Adrenal gland (tissue), 19 donors: ENCODE measurements at places on chromosomes 13 and 19. TPM values are rescaled to one million over a fixed set of nuclear protein-coding genes. Genes with fewer than 3 reads are reported as not detected.

- DNase-seq = no peak
These were observed 143.6 kb downstream of the CACNA1A start for GRCh38 chr19:13362668-13363067.

GRCh38 chr19:12994701-12995595 lies at the start of gene NFIX:
Gene NFIX (plus strand): TSS chr19:12995475. CDS start chr19:12995838, 363 bp downstream.
- DNase-seq = peak; percentile 70

- DNase-seq = no peak
These were observed 112.8 kb downstream of the DLEU7 start for GRCh38 chr13:50730496-50731351.

The PLPPR2 gene
- 8.5 TPM for total RNA-seq

The CRLF1 gene
- total RNA-seq = 33.6 TPM

The TMEM86B gene
- total RNA-seq = 5.1 TPM

DNA sequence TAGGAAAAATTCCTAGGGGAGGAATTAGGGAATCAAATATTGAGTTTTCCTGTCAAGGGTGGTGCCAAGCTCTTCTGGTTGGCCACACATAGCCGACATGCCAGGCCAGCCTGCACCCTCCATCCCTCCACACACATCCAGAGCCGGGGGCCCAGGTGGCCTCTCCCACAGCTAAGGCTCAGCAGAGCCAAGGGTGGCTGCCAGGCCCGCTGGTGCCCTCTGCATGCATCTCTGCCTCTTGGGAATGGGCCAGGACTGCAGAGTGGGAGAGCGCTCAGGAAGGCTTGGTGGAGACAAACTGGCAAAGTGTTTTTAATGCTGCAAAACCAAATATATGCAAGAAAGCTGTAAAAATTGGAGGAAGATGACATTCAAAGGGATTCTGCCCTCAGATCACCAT lies 42.7 kb upstream of the GAS6 start:
- DNase-seq = peak; percentile 8

GRCh38 chr13:36837354-36838092 lies 18.5 kb downstream of the RFXAP start:
- no peak for DNase-seq

GRCh38 chr19:23002690-23003422 lies at the start of gene ZNF728:
Gene ZNF728 (minus strand): TSS chr19:23003176. CDS start chr19:23003030, 146 bp downstream.
- peak; percentile 82 for DNase-seq

DNA sequence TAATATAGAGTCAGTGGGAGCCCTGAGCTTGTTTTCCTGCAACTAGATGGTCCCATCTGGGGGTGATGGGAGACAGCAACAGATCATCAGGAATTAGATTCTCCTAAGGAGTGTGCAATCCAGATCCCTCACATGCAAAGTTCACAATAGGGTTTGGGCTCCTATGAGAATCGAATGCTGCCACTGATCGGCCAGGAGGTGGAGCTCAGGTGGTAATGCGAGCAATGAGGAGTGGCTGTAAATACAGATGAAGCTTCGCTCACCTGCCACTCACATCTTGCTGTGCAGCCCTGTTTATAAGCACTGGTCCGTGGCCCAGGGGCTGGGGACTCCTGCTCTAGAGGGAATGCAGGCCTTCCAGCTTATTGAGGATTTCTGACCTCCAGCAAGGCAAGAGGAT lies 5.7 kb downstream of the ZNF558 start:
- no peak for DNase-seq

- no peak for DNase-seq
These were observed 957 bp downstream of the NUMBL start for GRCh38 chr19:40689339-40690049.

GRCh38 chr19:50231821-50232220 lies 28.4 kb downstream of the MYH14 start:
- DNase-seq = no peak

- DNase-seq = no peak
These were observed 268.2 kb downstream of the SHISA2 start for GRCh38 chr13:25783601-25784024.

The APC2 gene
- 3.4 TPM for total RNA-seq

The GPR183 gene
- total RNA-seq = 7.6 TPM

The TNFSF13B gene
- total RNA-seq = 21.6 TPM

DNA sequence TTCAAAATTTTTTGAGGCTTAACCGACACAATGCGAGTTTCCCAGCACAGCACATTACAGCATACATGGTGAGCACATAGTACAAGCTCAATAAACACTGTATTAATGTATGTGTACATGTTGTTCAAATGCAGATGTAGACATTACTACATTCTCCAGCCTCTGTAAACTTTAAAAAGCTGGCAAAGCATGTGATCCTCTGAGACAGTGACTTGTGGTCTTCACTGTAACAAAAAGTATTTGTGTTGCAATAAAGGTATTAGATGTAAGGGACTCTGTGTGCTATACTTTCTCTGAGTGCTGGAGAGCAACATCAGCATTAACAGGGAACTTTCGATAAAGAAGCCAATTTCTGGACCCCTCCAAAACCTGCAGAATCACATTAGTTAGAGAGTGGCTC lies 46.4 kb upstream of the ZNF254 start:
- DNase-seq = no peak

The ZNF723 gene
- total RNA-seq = not detected

DNA sequence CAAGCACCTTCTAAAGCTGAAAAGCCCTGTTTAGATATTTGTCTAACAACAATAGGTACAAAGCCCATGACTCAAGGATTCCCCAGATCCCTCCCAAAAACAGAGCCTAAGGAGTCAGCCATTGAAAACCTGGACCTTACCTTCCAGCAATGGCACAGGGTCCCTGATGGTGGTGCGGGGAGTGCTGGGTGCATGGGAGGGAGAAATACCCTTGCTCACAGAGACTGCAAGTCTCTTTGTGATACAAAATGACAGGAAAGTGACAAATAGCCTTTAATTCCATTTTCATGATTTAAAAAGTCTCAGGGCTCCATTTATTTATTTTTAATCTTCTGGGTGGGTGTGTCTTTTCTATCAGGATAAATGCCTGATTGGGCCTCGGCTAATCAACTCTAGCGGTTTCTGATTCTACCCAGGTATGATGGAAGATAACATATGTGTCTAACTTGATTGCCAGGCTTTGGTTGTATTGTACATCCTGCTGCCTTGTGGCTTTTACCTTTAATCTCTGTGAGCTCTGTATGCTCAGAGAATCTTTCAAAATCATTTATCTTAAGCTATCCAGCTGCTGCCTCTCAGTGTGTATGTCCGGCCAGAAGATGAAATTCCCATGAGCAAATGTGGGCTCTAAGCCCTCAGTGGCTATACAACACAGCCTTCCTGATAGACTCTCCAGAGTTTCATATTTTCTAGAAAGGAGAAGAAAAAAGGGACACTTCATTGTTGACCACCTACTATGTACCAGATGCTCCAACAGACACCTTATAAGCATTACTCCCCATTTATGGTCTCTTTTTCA lies 54.6 kb upstream of the FAM124A start:
- no peak for DNase-seq

The FARP1 gene
- 39.9 TPM for total RNA-seq

DNA sequence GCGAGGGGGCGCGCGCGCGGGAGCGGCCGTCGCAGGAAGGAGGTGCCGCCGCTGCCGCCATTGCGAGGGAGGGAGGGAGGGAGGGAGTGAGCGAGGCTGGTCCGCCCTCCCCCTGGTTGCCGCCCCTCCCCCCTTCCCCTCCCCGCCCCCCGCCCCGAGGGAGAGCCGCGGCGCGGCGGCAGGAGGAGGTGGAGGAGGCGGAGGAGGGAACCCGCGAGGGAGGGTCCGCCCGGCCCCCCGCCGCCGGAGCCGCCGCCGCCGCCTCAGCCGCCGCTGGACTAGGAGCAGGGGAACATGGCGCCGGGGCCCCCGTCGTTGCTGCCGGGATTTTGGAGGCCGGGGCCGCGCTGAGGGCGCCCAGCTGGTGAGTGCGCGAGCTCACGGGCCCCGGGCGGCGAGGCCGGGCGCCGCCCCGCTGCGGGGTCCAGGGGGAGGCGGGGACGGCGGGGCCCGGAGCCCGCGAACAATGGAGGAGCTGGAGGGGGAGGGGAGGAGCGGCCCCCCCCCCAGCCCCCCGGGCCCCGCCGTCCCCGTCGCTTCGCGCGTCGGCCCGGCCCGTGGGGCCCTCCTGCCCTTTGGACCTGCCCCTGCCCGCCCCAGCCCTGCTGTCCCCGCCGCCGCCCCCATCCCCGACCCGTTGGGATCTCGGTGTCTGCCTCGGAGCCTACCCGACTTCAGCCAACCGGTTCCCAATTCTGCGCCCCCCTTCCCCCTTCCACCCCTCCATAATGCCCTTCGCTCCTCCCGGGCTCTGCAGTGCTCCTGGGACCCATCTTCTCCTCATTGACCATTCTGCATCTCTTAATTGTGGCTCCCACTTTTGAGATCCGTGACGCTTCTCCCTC lies at the start of gene ARHGAP35:
TSS of gene ARHGAP35 (plus strand) at position 152 of the 845 bp plus-strand sequence. CDS start 57,679 bp downstream, outside the sequence.
- peak; percentile 52 for DNase-seq

The RFPL4A gene
- not detected for total RNA-seq

The CYP4F3 gene
- total RNA-seq = 0.22 TPM

DNA sequence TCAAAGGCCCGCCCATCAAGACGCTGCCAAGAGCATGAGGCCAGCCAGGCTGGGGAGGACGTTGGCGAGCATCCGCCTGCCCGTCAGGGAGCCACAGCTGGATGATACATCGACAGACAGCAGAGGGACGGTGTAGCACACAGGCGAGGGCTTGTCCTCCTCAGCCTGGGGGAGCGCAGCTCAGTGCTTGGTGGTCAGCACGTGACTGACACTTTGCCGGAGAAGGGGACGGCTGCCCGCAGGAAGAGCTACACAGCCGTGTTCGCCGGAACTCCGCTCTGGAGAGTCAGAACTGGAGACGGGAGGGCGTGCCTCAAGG lies 34.1 kb downstream of the CSNK1G2 start:
- peak; percentile 35 for DNase-seq

DNA sequence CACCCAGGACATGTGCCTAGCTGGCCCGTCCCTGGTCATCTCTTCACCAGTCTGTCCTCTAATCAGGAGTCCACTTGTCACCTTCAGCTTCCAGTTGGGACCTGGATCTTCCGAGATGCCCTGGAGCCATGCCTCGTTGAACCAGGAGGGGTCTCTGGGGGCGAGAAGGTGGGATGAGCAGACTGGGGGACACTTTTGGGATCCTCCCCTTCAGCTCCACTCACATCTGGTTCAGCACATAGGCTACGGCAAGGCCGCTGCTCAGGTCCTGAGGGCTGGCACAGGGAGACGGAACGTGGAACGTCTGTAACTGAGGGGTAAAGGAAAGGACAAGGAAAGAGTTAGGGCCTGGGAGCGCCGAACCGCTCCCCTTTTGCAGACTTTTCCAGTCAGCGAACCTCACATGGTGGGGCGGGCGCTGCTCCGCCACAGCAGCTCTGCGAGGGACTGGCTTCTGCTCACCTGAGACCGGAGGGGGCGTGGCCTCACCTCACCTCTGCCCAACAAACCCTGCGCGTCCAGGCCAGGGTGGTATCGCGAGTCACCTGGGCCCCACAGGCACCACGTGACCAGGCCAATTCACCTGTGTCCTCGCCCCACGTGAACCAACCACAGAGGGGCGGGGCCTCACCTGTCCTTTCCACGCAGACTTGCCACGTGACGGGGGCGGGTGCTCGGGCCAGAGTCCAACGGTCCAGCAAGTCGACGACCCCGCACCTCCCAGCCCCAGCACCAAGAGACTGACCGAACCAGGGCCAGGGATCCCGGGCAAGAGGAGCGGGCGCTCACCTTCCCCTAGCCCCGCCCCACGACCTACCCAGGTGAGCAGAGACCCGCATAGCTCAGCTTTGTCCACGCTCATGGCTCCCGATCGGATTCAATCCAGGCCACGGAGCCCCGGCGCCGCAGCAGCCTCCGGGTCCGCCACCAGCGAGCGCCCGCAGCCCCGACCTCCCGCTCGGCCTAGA lies at the start of gene HOOK2:
TSS of gene HOOK2 (minus strand) at position 965 of the 968 bp plus-strand sequence. CDS start at position 862, 103 bp downstream.
- DNase-seq = no peak

- DNase-seq = no peak
These were observed 5.2 kb downstream of the MIDN start for GRCh38 chr19:1253514-1254080.

The IGSF23 gene
- total RNA-seq = not detected

DNA sequence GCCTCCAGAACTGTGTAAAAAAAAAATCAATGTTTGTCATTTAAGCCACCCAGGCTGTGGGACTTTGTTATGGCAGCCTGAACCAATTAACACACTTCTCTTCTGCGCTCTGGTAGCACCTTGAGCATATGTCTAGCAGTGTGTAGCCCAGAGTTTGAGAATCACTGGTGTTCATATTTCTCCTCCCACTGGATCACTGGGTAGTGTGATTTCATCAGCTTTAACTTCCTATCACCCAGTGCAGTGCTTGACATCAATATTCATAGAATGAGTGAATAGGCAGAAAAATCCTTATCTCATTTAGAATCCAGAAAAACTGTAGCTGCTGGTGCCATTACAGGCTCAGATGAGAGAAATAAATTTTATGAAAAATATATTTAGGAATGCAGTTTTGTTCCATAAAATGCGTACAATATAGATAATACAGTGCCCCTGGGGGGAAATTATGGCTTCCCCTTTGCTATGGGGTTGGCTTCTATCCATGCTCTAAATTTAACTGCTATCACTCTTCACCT lies 30.7 kb upstream of the WASF3 start:
- no peak for DNase-seq

DNA sequence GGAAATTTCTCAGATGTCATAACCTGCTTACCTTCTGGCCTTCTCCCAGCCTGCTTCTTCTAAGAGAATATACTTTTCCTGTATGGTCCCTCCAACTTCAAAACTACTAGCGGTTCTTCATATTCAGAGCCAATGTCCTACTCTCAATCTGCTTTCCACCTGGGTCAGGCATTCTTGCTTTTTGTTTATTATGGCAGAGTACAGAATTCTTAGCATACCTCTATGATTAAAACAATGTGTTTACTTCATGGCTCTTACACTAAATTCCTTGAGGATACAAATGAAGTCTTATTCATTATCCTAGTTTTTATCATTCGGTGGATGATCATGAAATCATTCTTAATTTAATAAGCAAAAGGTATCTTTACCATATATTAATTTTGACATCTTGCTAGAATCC lies 484.2 kb upstream of the SLITRK1 start:
- DNase-seq = no peak

DNA sequence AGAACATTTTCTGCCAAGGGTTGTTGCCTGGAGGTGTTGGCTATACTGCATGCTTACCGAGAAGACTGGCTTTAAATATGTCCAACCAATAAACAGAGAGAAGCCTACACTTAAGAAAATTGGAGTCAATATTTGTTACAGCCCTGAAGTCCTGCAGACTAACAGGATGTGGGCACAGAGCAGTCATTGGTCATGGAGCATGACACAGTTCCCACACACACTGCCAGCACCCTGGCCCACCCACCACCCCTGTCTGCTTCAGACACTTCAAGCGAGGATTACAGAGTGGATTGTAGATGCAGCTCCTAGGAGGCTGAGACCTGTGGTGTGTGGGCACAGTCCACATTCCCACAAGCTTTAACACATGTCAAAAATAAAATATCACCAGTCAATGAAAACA lies 21.0 kb upstream of the SERP2 start:
- no peak for DNase-seq

DNA sequence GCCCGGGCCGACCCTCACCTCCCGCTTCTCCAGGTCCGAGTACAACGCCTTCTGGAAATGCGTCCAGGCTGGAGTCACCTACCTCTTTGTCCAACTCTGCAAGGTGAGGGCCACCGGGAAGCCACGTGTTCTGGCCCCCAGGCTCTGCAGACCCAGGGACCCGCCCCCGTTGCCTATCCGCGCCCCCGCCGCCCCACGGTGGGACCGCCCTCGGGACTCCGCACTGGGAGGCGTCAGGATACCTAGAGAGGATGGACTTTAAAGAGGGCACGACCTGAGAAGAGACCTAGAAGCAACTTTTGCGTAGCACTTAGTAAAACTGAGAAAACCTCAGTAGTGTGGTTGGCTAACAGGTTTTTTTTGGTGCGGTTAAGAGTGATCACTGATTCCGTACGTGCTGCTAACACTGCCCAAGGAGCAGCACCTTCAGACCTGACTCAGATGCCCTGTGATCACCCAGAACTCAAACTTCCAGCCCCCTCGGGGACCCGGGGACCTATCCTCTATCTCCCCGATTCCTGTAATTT lies 492 bp downstream of the TMEM147 start:
- DNase-seq = peak; percentile 50
